ENCODE measurements at places on chromosomes 16 and 17. TPM values are rescaled to one million over a fixed set of nuclear protein-coding genes. Genes with fewer than 3 reads are reported as not detected.
A peak's percentile ranks its signal among the peaks of the same experiment; 100 is the strongest.

Gene COG1
- total RNA-seq, result 25.9 TPM

Gene ITFG1
- total RNA-seq, result 37.8 TPM

Gene MRPL38
- 29.9 TPM for total RNA-seq

Gene RNF43
- total RNA-seq, result 18.3 TPM

GRCh38 chr17:75439287-75439686 lies 17.1 kb upstream of the TMEM94 start:
- no peaks in the 10 kb centered on the region for H3K36me3 ChIP-seq
- no peak for DNase-seq
- no peaks in the 10 kb centered on the region for H3K4me1 ChIP-seq
- H3K4me3 ChIP-seq, result no peak overlapping the region
- H3K27ac ChIP-seq, result no peak overlapping the region
- H3K27me3 ChIP-seq, result no peaks in the 10 kb centered on the region

GRCh38 chr17:4375039-4375748 lies 8.7 kb upstream of the UBE2G1 start:
- no peak overlapping the region for H3K4me3 ChIP-seq
- no peak for DNase-seq
- H3K36me3 ChIP-seq, result no peaks in the 10 kb centered on the region
- H3K4me1 ChIP-seq, result no peaks in the 10 kb centered on the region
- no peak overlapping the region for H3K27ac ChIP-seq

- peak; percentile 32 for DNase-seq
- no peak overlapping the region for H3K27ac ChIP-seq
- H3K4me1 ChIP-seq, result peaks cover 13% of the 10 kb centered on the region
- no peaks in the 10 kb centered on the region for H3K27me3 ChIP-seq
- no peak overlapping the region for H3K4me3 ChIP-seq
- peaks cover 13% of the 10 kb centered on the region for H3K36me3 ChIP-seq
Observed at GRCh38 chr17:305090-305976, 47.3 kb downstream of the RPH3AL start.

GRCh38 chr16:81632392-81633146 lies 146.5 kb upstream of the PLCG2 start:
- no peak overlapping the region for H3K4me3 ChIP-seq
- DNase-seq, result peak; percentile 72
- H3K4me1 ChIP-seq, result peaks cover 56% of the 10 kb centered on the region

DNA sequence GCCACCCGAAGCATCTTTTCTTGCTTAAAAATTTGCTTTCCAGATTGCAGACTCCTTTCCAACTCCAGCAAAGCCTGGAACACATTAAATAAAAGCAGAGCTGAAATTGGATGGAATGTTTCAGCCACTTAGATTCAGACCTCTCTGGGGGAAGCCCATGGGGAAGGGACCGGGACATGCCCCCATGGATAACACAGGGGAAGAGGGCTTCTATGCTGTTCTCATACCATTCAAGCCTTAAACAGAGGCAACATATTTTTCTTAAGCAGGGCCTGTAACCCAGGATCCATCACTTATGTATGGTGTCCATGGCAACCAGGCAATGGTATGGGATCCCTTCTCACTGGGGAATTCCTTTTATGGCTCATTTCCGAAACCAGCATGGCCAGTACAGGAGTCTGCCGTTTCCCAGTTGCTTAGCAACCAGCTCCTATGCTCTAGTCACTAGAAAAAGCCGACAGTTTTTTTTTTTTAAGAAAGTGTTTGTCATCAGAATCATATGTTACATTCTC lies 62.0 kb upstream of the MARCHF10 start:
- H3K36me3 ChIP-seq, result no peaks in the 10 kb centered on the region
- no peak overlapping the region for H3K27ac ChIP-seq
- H3K4me1 ChIP-seq, result no peaks in the 10 kb centered on the region

GRCh38 chr17:16107165-16107770 lies 107.6 kb downstream of the TTC19 start:
- peaks cover 56% of the 10 kb centered on the region for H3K36me3 ChIP-seq
- H3K27ac ChIP-seq, result peak overlapping the region; percentile 64
- no peak overlapping the region for H3K4me3 ChIP-seq
- DNase-seq, result no peak

DNA sequence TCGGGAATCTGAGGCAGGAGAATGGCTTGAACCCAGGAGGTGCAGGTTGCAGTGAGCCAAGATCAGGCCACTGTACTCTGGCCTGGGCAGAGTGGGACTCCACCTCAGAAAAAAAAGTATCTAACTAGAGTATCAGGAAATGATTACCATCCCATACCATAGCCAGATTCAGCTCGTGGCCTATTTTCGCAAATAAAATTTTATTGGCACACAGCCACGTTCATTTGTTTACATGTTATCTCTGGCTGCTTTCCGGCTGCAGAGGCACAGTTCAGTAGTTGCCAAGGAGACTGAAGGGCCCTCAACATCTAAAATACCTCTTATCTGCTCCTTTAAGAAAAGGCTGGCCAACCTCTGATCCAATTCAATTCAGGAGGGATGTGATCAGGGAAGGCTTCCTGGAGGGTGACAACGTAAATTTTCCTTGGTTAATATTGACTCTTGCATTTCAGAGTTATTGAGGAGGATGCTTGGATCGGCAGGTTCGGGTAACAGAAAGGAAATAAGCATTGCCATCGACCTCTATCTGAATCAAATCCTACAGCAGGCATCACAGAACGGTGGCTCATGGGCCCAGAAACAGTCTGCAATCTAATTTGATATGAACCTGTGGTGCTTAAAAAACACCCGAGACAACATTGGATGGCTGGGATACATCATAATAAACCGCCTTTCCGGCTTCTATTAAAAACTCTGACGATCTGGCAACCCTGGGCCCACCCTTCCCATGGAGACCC lies 73.8 kb downstream of the XYLT1 start:
- H3K27me3 ChIP-seq, result no peaks in the 10 kb centered on the region
- H3K4me1 ChIP-seq, result peaks cover 64% of the 10 kb centered on the region
- no peaks in the 10 kb centered on the region for H3K36me3 ChIP-seq

- no peak overlapping the region for H3K4me3 ChIP-seq
- no peaks in the 10 kb centered on the region for H3K36me3 ChIP-seq
Observed at GRCh38 chr17:50519141-50519834, 11.0 kb downstream of the MYCBPAP start.

Measured in stomach (tissue), 19 donors.